Type B pancreatic cell (in vitro differentiated cells): ENCODE measurements at places on chromosomes 1 and 21.

GRCh38 chr1:8905582-8906191, 27.2 kb upstream of the ENO1 start:
- no peak for DNase-seq

- no peak for DNase-seq
These were observed 235.4 kb downstream of the TPR start for GRCh38 chr1:186139701-186140100.

DNA sequence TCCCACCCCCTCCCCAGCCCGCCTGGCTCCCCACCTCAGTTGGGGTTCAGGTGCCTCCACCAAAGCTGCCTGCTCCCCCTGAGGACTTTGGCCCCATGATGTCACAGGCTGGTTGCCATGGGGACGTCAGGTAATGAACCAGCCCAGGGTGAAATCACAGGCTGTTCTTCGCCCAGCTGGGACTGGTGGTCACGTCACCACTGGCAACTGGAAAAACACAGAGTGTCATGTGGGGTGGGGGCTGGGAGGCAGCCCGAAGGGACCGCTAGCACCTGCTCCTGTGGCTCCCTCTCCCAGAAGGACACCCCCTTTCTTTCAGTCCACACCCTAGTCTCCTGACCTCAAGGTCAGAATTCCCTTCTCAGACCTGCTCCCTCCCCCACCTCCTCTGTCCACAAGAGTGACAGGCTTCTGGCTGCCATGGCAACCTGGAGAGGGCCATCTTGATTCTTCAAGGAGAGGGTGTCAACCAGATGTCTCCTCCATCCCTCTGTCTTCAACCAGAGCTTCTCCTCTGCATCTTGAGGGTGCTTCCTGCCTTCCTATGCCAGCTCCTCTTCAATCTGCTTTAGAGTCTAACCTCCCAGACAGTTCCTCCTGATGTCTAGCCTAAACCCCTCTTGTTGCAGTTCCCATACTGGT, 6.2 kb downstream of the FAM131C start:
- DNase-seq: no peak

DNA sequence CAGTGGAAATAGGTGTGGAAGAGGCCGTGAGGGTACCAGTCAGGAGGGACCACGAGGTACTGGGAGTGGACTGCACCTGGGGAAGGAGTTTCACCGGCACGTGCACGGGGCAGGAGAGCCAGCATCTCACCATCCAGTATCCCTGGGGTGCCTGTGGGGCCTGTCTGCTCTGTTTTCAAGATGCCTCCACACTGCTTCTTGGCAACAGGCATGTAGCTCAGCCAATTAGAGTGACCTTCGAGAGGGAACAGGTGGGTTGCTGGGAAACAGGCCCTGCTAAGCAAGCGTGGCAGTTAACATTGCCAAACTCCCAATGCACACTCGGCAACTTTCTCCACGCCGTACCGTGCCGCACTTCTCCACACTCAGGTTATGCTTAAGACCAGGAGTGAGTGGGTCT, 17.7 kb downstream of the KCNC4 start:
- DNase-seq: no peak

DNA sequence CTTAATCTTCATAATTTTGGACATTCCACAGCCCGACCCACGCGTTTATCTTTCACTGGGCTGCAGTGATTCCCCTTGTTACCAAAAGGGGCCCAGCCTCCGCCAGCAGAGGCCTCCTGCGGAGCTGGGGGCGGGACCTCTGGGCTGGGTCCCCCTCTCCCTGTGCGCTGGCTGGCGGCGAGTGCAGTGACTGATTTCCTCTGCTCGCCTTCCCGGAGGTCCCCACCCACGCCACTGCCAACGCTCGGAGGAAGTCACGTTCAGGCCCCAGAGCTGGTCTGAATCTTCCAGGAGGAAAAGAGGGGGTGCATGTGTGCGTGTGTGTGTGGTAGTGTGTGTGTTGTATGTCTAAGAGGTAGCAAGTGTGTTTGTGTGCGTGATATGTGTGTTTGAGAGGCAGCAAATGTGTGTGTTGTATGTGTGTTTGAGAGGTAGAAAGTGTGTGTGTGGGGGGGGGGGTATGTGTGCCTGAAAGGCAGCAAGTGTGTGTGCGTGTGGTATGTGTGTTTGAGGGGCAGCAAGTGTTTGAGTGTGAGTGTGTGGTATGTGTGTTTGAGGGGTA, 35.0 kb upstream of the JAK1 start:
- no peak for DNase-seq

- peak; percentile 92 for DNase-seq
These were observed 9.1 kb downstream of the TLR5 start for GRCh38 chr1:223133824-223134435.

DNA sequence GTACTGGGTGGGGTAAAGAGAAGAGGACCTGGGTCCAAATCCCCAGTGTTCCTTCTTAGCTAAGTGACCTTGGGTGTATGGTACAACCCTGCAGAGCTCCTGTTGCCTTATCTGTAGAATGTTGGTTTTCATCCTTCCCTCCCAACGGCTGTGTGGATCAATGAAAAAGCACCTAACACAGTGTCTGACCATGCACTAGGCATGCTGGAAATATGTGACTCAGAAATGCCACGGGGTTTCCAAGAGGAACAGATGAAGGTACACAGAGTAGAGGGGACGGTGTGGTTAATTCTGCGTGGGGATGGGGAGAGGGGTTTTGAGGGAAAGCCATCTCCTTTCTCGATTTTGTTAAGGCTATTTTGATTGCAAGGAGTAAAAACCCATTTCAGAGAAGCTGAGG, 8.6 kb downstream of the NIPAL3 start:
- no peak for DNase-seq

- DNase-seq: no peak
These were observed 61.8 kb downstream of the MT1HL1 start for GRCh38 chr1:236942431-236942830.

DNA sequence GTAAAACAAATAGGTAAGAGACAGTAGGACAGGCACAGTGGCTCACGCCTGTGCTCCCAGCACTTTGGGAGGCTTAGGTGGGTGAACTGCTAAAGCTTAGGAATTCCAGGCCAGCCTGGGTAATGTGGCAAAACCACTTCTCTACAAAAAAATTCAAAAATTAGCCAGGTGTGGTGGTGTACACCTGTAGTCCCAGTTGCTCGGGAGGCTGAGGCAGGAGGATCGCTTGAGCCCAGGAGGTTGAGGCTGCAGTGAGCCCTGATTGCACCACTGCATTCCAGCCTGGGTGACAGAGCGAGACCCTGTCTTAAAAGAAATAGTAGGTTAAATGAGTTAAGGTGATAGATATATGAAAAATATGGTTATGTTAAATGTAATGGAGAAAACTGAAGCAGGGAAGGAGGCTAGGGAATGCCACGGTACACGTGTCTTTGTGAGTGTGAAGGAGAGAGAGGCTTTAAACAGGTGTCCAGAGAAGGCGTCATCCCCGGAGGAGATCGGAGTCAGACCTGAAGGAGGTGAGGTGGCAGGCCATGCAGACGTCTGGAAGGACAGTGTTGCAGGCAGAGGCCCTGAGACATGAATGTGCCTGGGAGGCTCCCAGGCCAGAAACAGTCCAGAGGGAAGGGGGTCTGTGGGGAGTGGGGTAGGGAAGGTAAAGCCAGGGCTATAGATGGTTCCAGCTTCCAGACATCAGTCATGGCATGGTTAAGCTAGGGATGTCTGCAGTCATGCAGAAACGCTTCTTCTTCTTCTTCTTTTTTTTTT, 7.2 kb upstream of the RIPPLY3 start:
- no peak for DNase-seq

GRCh38 chr1:100747771-100748170, 28.2 kb downstream of the VCAM1 start:
- DNase-seq: no peak

GRCh38 chr1:39657402-39657801, 14.5 kb downstream of the NT5C1A start:
- DNase-seq: no peak

DNA sequence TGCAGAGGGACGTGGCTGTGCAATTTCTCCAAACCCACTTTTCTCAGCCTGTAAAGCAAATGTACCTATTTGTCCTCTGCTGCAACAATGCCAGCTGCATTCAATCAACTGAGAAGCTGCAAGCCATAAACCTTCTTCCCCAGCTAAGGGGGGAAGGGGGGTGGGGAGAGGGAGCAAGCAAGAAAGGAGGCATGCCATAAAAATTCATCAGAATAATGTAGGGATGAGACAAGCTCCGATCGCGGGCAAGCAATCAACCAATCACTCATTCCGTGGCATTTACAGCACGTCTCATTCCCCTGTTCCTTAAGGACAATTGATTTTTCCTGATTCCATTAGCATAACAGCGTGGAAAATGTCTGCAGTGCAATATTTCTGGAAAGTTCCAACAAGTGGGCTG, 144.8 kb downstream of the DMRTA2 start:
- DNase-seq: no peak
